ENCODE measurements at places on chromosomes 6 and 20. TPM values are rescaled to one million over a fixed set of nuclear protein-coding genes. Genes with fewer than 3 reads are reported as not detected.

- DNase-seq = no peak
Measured at GRCh38 chr6:30861257-30862048, 22.9 kb upstream of the DDR1 start.

- peak; percentile 43 for DNase-seq
Measured at GRCh38 chr6:20211941-20212391, 303 bp downstream of the MBOAT1 start.

- no peak for DNase-seq
Measured at GRCh38 chr6:41023114-41023513, 15.9 kb downstream of the UNC5CL start.

- no peak for DNase-seq
Measured at GRCh38 chr6:24909241-24910216, 26.2 kb downstream of the RIPOR2 start.

DNA sequence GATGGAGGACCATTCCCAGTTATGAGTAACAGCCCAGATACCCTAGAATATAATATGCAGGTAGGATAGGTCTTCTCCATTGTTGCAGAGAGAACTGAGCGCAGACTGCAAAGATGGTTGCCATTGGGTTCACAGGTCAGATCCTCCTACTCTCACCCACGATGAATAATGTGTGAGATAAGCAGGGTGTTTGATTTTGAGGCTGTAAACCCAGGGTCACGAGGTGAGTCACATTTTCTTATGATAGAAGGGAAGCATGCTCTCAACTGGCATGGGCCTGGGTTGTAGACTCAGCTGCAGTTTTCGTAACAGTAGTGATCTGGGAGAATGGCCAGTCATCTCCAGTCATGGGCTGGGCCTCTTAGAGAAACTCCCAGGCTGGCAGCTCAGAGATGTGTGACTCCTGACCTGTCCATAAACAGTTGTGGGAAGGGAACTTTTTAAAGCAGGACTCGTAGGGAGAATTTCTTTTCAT is 74.2 kb downstream of the CD164 start:
- peak; percentile 51 for DNase-seq

The VGLL2 gene
- not detected for polyA plus RNA-seq

The NELFCD gene
- polyA plus RNA-seq = 95.3 TPM

Data from fibroblast of lung (primary cell).